ENCODE measurements at places on chromosomes 5 and 9. TPM values are rescaled to one million over a fixed set of nuclear protein-coding genes. Genes with fewer than 3 reads are reported as not detected.

GRCh38 chr9:134957945-134958227, 40.2 kb upstream of the FCN1 start:
- no peak for DNase-seq

- DNase-seq = peak; percentile 11
Observed at GRCh38 chr5:154972476-154973080, 31.7 kb downstream of the MRPL22 start.

SHISAL2B gene
- 0.06 TPM for polyA plus RNA-seq

MED27 gene
- 12.6 TPM for polyA plus RNA-seq

GRCh38 chr9:131348631-131349521, 45.0 kb upstream of the PRRC2B start:
- DNase-seq = no peak

DBH gene
- polyA plus RNA-seq = 0.66 TPM

DNA sequence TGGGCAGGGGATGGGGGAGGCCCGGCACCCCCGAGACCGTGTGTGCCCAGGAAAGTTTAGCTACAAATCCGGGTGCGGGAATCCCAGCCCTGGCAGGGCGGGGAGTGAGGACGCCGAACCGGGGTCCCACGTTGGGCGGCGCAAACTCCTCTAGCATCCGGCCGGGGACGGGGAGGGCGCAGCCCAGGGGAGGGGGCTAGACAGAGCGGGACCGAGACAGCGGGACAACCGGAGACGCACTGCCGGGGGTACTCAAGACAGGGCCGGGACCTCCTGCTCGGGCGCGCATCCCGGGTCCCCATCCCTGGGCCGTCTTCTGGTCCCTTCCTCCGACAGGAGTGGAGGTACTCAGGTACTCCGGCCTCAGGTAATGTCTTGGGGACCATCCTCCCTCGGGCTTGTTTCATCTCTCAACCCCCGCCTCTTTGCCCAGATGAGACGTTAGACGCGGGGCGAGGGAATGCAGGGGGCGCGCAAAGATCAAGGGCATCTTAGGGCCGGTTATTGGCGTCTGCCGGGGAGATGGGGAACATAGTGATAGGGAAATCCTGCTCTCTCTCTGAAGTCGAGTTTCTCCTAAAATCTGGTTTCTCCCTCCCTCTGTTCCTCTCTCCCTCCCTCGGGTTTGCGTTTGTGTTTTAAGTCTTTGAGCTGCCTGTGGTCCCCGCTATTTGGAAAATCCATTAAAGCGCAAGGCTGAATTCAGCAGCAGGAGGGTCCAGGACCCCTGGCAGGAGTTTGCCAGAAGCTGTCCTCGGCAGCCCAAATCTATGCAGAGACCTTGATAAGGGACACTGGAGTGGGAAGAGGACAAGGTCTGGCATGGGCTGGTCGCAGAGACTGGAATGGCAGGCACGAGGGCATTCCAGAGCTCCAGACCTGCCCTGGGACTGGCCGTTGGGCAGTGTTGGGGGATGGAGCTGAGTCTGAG, 815 bp downstream of the PDZD2 start:
- DNase-seq = no peak

GRCh38 chr5:178113841-178114324, 551 bp downstream of the N4BP3 start:
- DNase-seq = no peak

MARCOL gene
- polyA plus RNA-seq = not detected

TMC1 gene
- polyA plus RNA-seq = 0.16 TPM

DNA sequence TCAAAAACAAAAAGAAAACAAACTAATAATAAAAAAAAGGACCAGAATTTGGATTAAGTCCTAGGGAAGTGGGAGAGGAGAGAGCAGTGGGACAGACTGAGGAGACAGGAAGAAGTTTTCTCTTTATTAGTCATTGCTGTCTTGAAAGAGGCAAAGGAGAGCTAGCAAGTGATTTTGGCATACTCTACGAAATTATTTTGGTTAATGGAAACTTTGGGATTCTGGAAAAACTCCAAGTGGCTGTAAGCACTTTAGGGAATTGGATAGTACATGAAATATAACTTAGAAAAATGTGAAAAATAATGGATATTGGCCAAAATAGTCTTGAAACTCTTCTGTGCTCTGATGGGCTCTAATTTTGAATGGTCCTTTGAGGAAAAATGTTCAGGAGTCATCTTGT, 1641.8 kb upstream of the WWC1 start:
- no peak for DNase-seq

PLAC8L1 gene
- 0.54 TPM for polyA plus RNA-seq

DNA sequence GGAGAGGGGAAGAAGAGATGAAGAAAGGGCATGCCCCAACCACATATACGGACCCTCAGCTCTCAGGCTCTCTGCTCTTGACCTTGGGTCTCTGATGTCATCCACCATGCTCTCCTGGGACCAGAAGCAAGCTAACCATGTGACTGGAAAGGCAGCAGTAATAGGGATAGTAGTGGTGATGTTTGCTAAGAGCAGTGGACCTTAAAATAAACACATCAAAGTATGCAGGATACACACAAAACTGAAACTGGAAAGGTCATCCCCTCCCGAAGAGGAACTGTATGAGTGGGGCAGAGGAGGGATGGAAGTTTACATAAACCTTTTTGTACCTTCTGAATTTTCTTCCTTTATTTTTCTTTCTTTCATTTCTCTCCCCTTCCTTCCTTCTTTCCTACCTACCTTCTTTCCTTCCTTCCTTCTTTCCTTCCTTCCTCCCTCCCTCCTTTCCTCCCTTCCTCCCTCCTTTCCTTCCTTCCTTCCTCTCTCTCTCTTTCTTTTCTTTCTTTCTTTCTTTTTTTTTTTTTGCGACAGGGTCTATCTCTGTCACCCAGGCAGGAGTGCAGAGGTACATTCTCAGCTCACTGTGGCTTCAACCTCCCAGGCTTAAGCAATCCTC, 8.1 kb upstream of the PTPN3 start:
- peak; percentile 26 for DNase-seq

GRCh38 chr9:23926368-23926767, 100.3 kb upstream of the ELAVL2 start:
- no peak for DNase-seq

All from large intestine (tissue), 12 donors.